ENCODE measurements at places on chromosomes 4 and X.
A peak's percentile ranks its signal among the peaks of the same experiment; 100 is the strongest.

DNA sequence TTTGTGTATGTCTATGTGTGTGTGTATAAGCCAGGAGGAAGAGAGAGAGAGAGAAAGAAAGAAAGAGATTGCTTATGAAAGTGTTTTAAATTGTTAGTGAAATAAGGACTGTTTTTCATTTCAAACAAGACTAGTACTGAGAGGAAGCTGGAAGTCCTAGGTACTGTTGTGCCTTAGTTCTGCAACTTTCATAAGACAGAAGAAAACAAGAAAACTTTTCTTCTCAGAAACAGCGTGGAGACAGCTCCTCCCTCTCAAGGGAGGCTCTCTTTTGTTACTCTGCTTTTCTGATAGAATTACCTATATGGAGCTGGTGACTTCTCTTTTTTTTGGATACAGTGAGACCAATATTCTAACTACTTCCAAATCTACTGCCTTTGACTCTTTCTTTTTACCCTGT, 62.5 kb downstream of the BANK1 start:
- DNase-seq, result no peak

GRCh38 chrX:72080150-72080549, 51.6 kb downstream of the RTL5 start:
- DNase-seq, result no peak

DNA sequence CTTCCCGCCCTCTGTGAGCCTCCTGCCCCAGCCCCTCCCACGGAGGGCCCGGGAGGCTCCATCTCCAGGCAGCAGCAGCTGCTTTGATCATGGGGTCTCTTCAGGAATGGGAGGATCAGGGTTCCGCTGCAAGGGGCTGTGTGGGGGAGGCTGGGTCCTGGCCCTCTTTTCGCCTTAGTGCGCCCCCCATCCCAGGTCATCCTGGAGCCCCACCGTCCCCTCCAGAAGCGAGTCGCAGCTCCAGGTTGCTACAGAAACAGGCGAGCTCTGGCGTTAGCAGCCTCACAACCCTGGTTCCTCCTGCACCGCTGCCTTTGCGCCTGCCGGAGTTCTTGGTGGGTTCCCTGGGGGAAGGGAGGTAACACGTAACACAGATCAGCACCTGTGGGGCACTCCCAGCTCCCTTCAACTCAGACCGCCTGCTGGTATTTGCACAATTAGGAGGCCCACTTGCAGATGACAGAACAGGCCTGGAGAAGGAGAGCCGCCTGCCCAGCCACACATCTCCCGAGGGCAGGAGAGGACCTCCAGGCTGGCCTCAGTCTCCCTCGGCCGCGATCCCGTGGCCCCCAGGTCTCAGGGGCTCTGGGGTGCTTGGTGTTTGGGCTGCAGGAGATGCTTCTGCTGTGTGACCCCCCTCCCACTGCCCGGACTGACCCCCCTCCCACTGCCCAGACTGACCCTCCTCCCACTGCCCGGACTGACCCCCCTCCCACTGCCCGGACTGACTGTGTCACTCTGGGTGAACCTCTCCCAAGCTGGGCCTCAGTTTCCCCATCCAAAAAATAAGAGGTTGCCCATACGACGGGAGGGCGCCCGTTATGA, 64.2 kb upstream of the ADRA2C start:
- no peak for DNase-seq

DNA sequence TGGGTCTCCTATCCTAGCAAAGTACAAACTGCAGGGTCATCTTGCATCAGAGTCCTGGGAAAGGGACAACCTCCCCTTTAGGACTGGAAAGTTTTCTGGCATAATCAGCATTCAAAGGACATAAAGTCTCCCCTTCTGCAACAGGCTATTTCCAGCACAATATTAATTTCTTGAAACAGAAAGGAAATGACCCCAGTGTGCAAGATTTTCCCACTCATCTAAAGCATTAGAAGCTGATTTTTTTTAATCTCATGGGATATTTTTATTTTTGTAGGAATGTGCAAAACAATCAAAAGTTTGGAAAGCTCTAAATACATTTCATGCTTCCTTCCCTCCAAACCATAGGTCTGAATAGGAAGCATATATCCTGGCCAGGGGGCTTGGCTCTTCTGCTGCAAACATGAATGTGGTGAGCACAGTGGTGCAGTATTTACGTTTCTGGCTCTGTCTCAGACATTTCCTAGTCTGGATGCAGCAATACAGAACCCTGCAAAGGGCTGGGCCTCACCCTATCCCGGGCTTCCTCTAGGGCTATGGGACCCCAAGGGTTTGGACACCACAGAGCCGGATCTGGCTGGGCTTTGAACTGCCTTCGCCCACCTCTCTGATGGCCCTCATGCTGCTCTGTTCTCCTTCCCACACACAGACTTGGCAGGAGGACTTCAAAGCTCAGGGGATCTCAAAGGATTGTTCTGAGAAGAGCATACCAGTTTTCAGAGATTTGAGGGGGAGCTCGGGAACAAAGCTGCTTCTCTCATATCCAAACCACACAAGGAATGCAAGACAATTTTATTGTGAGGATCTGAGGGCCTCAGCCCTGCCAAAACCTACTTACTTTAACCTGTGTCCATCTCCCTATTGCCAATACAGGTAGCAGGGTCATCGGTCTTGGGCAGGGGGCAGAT, 64.9 kb downstream of the POLR2B start:
- DNase-seq, result no peak

DNA sequence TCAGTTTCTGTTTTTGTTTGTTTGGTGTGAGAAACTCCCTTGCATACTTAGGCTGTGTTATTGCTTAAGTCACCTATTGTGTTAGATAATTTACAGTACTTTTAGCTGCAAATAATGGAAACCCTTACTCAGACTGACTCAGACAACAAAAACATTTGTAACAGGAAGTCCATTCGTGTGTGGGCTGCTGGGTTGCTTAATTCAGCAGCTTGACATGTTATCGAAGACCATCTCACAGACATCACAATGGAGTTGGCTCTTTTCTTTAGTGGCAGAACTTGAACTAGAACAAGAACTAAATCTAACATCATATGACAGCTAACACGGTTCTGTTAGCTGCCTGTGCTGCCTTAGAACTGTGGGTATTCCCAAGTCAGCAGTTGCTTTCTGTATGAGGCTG, 9.9 kb upstream of the GABRE start:
- no peak for DNase-seq

- no peak for DNase-seq
Observed at GRCh38 chr4:95106408-95106928, 348.7 kb downstream of the BMPR1B start.

DNA sequence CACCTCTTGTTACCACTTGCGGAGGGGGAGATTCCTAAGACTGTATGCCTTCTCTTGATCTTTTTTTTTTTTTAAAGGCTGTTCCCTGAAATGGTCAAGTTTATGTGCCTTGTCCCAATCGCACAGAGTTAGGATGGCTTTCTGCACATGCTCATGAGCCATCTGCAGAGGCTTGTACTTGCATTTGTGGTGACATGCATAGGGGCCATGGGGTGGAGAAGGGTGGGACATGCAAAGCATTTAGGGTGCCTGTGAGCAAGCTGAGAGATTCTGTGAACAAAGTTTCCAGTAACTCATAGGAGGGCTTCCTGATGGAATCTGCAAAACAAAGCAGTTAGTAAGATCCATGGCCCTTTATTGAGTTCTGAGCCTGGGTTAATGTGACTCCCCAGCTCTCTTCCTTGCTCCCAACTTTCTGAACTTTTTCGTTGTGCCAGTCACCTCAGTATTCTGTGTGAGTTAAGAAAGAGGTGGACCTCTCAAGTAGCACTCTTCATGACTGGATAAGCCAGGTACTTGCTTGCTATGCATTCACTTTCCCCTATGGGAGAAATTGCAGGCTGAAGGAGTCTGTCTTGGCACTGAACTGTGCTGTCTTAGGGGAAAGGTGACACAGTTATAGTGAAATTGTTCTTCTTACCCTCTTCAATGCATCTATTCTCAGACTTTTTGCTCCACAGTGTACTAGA, 37.9 kb upstream of the DHX15 start:
- DNase-seq, result no peak

DNA sequence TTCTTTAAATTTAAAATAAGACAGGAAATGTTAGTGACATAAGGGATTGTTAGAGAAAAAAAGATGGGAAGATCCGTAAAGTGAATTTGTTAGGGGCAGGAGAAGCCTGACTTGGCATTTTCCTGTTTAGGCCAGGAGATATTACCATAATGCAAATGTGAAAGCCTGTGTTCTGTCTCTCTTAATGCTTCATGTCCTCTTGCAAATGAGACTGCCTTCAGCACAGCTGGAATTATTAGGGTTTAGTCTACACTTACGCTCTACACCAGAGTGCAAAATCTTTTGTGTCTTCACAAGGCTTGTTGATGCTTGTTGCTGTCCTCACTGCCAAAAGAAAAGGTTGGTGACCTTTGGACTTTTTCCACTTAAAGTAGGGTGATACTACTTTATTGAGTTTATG, 56.8 kb downstream of the JADE1 start:
- no peak for DNase-seq

DNA sequence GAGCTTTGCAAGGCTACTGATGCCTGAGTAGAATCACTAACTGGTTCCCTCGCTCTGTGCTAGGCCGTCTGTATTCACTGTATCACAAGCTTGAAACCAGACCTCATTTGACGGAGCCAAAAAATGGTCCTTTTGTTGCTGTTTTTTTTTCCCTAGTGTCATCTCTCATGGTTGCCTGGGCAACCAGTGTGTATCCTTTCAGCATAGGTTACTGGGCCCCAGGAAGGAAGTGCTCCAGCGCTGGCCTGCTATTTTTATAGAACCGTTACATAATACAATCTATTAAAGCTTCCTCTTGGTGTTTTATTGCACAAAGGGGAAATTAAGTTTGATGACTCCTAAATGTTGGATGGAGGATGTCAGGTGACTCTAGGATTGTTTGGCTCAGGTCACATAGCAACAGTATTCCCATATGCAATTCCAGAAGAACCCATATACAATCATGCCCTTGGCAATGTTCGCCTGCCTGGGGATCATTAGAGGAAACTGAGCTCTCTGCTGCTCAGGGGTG, 220.4 kb downstream of the SPRY1 start:
- DNase-seq, result no peak

GRCh38 chrX:23803931-23804381, 21.0 kb downstream of the SAT1 start:
- no peak for DNase-seq

GRCh38 chrX:17788439-17788838, 51.1 kb downstream of the SCML1 start:
- DNase-seq, result peak; percentile 20

GRCh38 chrX:54496517-54496852, 451 bp upstream of the FGD1 start:
- no peak for DNase-seq

DNA sequence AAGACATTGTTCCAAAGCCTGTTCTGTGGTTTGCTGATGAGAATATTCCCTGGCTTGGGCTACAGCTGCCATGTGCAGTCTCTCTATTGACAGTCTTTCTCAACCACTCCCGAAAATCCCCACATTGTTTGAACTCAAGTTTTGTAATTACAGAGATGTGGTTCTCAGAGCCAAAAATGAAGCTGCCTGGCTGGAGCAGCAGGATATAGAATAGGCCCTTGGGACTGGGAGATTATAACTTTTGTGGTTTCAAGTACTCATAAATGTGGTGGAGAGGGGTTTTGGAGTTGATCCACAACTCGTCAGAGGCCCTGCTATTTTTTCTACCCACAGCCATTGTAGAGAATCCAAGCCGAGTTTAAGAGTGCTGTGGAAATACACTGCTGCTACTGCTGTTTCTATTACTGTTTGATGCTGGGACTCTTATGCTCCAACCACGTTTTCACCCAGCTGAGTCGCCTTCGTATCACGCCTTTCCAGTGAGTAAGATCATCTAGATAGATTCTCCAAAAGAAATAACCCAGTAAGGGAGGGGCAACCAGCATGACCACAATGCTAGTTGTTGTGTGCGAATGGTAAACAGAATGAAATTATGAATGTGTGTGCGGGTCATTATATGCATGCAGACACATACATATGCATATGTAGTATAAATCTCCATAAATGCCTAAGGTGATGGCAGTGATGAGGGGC, 57.1 kb upstream of the ATXN3L start:
- DNase-seq, result peak; percentile 96

GRCh38 chr4:142440093-142440492, 406.0 kb downstream of the INPP4B start:
- DNase-seq, result no peak

DNA sequence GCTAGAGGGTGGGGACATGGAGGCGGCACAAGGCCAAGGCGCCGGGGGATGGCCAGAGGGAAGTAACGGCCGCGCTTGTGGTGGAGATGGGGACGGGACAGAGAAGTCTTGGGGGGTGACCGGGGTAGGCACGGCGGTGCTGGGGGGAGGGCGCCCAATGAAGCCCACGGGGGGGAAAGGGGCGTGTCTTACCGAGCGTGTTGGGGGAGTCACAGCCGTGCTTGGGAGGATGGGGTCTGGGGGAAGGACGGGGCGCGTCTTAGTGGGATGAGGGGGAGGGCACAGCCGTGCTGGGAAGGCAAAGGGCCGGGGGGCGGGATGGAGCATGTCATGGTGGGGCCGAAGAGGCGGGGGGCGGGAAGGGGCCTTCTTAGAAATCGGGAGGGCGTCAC, 952 bp downstream of the ARSD start:
- no peak for DNase-seq

All from DMS 273 treated with DMSO at 0.1 percent for 48 hours (cell line).